Kasumi-1 (cell line): ENCODE measurements at places on chromosomes 11 and 22.

GRCh38 chr11:68641880-68642279, 42.5 kb upstream of the GAL start:
- no peak for DNase-seq

- no peak for DNase-seq
Observed at GRCh38 chr22:40202225-40202944, 24.7 kb downstream of the TNRC6B start.

- DNase-seq, result no peak
Observed at GRCh38 chr11:43972366-43972765, 29.9 kb downstream of the C11orf96 start.

- no peak for DNase-seq
Observed at GRCh38 chr11:69463181-69463994, 18.1 kb upstream of the LINC01488 start.

- DNase-seq, result no peak
Observed at GRCh38 chr11:13942971-13943381, 19.5 kb upstream of the SPON1 start.

DNA sequence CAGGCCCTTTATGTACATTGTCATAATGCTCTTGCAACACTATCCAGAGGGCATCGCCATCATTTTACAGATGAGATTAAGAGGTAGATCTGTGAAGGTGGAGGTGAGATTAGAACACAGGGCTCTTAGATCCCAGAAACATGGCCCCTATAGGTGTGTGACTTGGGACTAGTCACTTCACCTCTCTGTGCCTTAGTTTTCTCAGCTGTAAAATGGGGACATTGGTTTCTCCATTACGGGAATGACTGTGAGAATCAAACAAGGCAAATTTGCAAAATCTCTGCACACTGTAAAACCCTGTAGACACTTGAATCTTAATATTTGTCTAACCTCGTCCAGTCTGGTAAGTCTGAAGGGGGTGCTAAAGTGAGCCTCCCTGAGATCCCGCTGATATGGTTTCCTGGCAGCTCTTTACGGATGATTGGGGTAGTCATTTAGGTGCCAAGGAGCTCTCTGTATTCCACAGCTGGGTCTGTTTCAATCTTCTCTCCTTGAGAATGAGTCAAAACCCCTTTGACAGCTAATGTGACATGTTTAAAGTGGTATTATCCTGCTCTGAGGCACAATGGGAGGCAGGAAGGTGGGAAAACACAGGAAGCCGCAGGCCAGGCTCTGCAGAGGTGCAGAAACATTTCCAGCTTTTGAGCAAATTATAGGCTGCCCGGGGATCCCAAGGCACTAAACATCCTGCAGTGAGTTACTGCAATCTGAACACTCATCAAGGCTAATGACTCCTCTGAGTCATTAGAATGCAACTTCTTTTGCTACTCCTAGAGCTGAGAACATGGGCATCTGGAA, 140.8 kb downstream of the CCDC81 start:
- no peak for DNase-seq

GRCh38 chr11:90536301-90536700, 313.5 kb upstream of the CHORDC1 start:
- no peak for DNase-seq

DNA sequence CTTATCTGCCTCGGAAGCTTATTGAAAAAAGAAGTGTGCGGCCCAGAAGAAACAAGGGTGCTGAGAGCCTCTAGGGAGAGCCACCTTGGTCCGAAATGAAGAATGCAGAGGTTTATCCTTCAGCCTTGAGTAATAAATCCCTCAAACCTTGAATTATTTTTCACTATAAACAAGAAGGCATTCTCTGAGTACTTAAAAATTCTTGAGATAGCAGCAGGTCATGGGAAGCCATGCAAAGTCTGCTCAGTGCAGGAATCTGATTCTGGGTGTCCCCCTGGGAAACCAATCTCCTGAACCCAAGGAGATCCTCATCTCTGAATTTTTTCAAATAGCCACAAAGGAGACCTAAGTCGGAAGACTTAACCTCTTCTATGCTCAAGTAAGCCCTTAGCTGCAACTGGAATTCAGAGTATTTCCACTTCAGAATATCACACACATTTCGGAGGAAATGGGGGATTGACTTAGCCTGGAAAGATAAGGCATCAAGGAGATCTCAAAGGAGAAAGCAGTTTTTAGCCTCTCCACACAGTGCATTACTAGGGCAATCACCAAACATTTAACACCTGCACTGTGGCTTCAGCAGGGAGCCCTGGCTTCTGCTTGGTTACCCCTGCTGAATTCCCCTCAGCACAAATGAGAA, 365.0 kb downstream of the ETS1 start:
- no peak for DNase-seq

- DNase-seq, result no peak
Observed at GRCh38 chr11:88098289-88098688, 77.0 kb downstream of the RAB38 start.

GRCh38 chr11:118295815-118296454, 8.6 kb upstream of the CD3E start:
- DNase-seq, result peak; percentile 47

DNA sequence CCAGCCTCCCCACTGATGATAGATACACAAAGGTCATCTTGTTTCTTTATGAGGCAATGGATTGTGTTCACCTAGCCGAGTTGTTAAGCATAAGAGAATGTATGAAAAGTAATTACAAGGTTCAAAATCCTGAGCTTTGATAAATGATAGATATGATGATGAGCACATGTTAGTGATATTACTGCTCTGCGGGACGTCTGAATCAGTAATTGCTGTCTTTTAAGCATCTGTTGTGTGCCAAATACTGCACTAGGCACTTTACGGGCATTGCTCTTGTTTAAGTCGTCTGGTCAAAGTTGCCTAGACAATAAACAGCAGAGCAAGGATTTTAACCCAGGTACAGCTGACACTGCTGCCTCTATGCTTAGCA, 559 bp upstream of the RNF141 start:
- DNase-seq, result no peak

GRCh38 chr11:103340956-103341355, 231.7 kb downstream of the DYNC2H1 start:
- no peak for DNase-seq
